Mammary epithelial cell (primary cell): ENCODE measurements at places on chromosomes 16 and 17. TPM values are rescaled to one million over a fixed set of nuclear protein-coding genes. Genes with fewer than 3 reads are reported as not detected.

- DNase-seq, result peak; percentile 64
These were observed 3.4 kb downstream of the MYO18A start for GRCh38 chr17:29176558-29177351.

DNA sequence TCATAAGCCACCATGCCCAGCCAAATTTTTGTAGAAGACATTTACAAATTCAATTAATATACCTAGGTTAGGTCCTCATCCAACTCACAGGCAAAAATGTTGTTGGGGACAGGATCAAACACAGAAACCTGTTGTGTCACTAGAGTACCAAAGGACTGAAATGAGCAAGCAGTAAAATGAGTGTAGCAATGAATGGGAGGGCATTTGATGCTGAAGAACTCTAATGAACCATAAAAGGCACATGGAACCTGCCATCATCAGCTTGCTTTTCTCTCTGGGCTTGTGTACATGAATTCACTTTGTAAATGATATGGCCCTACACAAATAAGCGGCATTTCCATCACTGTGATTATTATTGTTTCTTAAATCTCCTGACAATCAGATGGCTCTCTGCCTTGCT, 17.8 kb downstream of the USP31 start:
- no peak for DNase-seq

DNA sequence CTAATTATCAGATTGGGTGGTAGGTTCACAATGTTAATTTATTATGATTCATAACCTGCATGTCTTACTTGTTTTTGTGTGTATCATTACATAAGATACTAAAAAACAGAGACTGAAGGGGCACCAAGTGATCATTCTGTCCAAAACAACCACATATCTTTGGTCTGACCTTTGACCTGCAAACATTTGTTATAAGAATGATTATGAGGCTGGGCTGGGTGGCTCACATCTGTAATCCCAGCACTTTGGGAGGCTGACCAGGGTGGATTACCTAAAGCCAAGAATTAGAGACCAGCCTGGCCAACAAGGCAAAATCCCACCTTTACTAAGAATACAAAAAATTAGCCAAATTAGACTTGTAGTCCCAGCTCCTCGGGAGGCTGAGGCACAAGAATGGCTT, 116.4 kb downstream of the SPAG9 start:
- DNase-seq, result no peak

DNA sequence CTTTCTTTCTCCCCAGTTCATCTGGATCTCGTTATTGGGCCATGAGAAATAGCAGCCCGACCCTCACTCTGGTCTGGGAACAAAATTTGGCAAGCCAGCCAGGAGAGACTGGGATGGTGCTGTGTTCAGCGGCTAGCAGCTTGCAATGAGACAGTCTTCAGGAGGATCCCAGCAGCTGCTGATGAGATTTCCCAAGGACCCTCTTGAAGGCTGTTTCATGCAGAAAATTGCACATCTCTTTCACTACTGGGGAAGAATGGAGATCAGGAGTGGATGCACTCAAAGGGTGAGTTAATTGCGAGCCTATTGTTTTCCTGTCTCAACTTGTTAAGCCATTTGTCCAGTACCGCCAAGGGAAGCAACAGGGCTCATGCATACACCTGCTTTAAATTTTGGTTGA, 5.5 kb upstream of the COIL start:
- DNase-seq, result no peak

- no peak for DNase-seq
These were observed 53.0 kb downstream of the TAOK1 start for GRCh38 chr17:29443041-29443739.

DNA sequence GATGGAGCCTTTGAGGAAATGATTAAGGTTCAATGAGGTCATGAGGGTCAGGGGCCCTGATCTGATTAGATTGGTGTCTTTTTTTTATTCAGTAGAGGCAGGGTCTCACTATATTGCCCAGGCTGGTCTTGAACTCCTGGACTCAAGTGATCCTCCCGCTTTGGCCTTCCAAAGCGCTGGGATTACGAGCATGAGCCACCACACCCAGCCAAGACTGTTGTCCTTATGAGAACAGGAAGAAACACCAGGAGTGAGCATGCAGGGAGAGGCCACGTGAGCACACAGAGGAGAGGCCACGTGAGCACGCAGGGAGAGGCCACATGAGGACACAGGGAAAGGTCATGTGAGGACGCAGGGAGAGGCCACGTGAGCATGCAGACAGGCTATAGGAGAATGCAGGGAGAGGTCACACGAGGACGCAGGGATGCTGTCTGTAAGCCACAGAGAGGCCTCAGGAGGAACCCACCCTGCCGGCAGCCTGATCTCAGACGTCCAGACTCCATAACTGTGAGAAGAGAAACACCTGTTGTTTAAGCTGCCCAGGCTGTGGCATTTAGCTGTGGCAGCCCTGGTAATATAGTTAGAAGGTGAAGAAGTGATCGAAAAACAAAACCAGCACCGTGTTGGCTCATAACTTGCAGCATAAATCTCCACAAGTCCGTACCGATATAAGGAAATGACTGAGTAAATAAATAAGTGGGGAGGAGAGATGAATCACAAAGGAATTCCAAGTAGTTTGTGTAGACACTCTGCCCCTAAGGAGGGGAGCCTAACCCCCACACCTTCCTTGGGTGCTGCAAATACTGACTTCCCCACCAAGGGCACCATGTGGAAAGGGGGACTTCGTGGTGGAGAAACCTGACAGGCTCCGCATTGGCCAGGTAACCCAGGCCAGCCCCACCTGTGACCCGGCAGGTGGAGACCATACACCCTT, 14.6 kb upstream of the CSNK1D start:
- no peak for DNase-seq

GRCh38 chr16:27476240-27476639, 73.5 kb downstream of the GTF3C1 start:
- DNase-seq, result no peak

DNA sequence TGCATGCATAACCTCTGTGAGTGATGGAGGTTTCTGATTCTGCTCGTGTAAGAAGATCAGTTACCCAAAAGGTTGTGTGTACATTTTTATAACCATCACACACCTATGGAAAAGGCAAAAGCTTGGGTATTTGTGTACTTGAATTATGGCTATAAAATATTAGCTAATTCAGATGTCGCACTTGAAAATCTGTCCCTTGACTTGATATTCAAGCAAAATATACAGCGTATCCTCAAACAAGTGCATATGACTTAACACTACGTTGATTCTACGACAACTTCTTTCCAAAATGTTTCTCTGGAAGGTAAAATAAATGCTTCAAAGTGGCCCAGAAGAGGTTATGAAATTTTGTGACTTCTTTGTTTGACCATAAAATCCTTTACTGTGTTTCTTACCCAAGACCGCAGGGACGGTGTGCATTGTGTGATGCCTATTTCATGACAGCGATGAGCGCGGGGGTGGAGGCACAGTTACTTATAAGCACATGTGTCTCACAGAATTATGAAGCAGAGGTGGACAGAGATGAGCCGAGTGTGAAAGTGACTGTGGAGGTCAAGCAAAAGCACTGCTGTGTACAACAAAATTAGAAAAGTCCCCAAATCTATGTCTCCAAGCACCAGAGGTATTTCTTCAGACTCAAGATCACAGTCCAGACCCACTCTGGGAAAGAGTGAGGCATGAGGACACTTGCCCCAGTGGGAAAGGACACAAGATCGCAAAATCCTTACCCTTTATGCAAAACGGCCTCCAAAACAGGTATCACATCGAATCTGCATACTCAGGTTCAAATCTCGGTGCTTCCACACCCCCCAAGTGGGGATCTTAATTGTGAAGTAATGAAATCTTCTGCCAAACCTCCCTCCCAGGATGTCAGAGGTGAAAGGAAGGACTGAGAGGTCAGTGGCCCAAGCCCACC, 4.1 kb upstream of the HOXB9 start:
- DNase-seq, result no peak

GRCh38 chr16:88505405-88506082, 52.5 kb downstream of the ZFPM1 start:
- peak; percentile 19 for DNase-seq

DNA sequence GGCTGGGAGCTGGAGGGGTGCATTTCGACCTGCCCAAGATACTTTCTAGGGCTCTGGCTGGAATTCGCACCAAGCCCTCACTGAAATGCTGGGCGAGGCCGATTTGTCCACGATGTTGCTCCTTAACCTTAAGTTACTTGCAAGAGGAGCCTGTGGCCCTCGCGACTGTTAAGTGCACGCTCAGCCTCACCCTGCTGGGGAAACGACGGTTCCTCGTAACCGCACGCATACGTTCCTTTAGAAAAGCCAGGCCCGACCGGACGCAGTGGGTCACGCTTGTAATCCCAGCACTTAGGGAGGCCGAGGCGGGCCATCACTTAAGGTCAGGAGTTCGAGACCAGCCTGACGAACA, 607 bp upstream of the NCOR1 start:
- no peak for DNase-seq

DNA sequence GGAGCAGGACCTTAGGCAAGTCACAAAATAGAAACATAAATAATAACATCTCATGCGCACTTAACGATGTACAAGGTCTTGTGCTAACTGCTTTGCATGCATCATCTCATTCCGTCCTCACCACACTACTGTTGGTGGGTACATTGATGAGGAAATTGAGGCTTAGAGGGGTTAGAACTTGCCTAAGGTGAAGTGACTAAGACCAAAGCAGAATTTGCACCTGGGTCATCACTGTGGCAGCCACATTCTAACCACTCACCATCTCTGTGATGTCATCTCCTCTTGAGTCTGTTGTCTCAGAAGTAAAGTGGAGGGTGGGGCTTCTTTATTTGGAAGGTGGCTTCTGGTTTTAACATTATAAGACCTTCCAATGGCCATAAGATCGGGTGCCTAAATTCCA, 20.4 kb upstream of the TRIM25 start:
- peak; percentile 85 for DNase-seq

DNA sequence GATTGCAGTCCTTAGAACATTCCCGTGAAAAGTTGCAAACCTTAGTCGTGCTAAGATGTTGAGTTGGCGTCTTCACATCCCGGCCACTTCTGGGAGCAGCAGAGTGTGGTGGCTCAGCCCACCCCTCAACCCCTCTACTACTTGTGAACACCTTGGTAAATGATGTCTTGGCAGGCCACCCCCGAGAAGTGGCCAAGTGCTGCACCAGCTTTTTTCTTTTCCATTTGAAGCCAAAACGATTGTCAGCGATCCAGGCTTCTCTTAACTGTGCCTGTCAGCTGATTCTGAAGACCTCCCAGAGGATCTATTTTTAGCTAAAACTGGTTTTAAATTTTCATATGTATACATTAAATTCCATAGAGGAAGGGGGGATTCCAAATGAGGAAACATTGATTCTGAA, 247.5 kb downstream of the CDH13 start:
- DNase-seq, result no peak

GRCh38 chr16:75322740-75323139, 71.3 kb upstream of the BCAR1 start:
- peak; percentile 68 for DNase-seq

- DNase-seq, result no peak
These were observed 24.0 kb downstream of the METRNL start for GRCh38 chr17:83103200-83103942.

- peak; percentile 61 for DNase-seq
These were observed 8.8 kb downstream of the MYCBPAP start for GRCh38 chr17:50517011-50517410.

GRCh38 chr16:17327664-17328335, 143.0 kb downstream of the XYLT1 start:
- DNase-seq, result no peak

DNA sequence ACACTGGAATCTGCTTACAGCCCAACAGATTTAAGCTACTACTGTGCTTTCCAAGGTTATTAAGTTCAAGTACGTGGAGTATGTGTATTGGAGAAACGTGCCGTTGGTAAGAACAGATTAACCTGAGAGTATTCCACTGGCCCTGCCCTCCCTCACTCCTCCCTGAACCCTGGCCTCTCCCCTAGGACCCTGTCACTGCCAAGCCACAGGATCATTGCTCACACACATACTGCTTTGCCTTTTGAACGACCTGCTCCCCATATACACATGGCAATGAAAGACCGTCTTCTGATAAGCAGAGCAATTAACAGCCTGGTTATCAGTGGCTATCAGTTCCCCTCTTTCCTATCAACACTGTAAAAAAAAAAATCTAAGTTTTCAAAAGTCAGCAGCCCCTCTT, 458.9 kb upstream of the DYNLRB2 start:
- no peak for DNase-seq

GRCh38 chr16:17481736-17482135, 11.0 kb upstream of the XYLT1 start:
- no peak for DNase-seq

GRCh38 chr16:7492122-7492521, 159.5 kb downstream of the RBFOX1 start:
- DNase-seq, result no peak

DNA sequence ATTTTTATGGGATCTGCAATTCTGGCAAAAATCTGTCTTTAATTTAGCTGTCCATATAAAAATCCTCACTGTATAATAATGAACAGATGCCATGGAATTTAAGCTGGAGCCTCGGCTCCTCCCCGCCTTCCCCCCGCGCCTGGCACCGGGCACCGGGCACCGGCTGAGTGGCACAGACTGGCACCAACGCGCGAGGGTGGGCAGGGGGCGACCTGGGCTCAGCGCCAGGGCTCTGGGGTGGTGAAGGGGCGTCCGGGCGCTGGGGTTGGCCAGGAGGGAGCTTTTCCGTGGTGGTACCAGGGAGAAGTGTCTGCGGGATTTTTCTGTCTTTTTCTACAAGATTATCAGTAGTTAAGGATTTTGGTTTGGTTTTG, 9.1 kb downstream of the NEUROD2 start:
- DNase-seq, result no peak

GRCh38 chr17:50800196-50800700, 32.9 kb upstream of the ANKRD40CL start:
- no peak for DNase-seq

- DNase-seq, result no peak
These were observed 9.4 kb downstream of the CPNE7 start for GRCh38 chr16:89584768-89585549.

GRCh38 chr16:31513126-31513525, 4.9 kb upstream of the RUSF1 start:
- DNase-seq, result peak; percentile 76

DNA sequence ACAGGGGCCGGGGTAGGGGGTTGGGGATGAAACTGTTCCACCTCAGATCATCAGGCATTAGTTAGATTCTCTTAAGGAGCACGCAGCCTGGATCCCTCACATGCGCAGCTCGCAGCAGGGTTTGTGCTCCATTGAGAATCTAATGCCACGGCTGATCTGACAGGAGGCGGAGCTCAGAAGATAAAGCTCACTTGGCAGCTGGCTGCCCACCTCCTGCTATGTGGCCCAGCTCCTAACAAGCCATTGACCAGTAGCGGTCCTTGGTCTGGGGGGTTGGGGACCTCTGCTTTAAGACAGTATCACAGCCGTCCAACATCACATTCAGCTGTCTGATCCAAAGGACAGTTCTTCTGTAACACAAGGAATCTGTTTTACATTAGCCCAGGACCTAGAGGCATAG, 62.5 kb downstream of the SLC39A11 start:
- DNase-seq, result no peak

MMP28 gene
- polyA plus RNA-seq, result 51.7 TPM

KRT9 gene
- 0.35 TPM for polyA plus RNA-seq

NGFR gene
- polyA plus RNA-seq, result 33.5 TPM

MT1H gene
- not detected for polyA plus RNA-seq

MRM1 gene
- polyA plus RNA-seq, result 8.7 TPM

CA10 gene
- polyA plus RNA-seq, result 0.31 TPM

GSG1L gene
- not detected for polyA plus RNA-seq

DHX40 gene
- 15.1 TPM for polyA plus RNA-seq

KRTAP1-1 gene
- not detected for polyA plus RNA-seq

TNFSF12 gene
- 2.1 TPM for polyA plus RNA-seq

HOXB7 gene
- 0.67 TPM for polyA plus RNA-seq

KRTAP2-3 gene
- 4.5 TPM for polyA plus RNA-seq
